Myocyte (in vitro differentiated cells): ENCODE measurements at places on chromosomes 16 and 17. TPM values are rescaled to one million over a fixed set of nuclear protein-coding genes. Genes with fewer than 3 reads are reported as not detected.

Gene MED13
- total RNA-seq = 43.0 and 59.2 TPM in 2 replicates

Gene RAB40B
- 26.6 and 45.5 TPM in 2 replicates for total RNA-seq

Gene HOXB13
- 1.3 and 1.5 TPM in 2 replicates for total RNA-seq

DNA sequence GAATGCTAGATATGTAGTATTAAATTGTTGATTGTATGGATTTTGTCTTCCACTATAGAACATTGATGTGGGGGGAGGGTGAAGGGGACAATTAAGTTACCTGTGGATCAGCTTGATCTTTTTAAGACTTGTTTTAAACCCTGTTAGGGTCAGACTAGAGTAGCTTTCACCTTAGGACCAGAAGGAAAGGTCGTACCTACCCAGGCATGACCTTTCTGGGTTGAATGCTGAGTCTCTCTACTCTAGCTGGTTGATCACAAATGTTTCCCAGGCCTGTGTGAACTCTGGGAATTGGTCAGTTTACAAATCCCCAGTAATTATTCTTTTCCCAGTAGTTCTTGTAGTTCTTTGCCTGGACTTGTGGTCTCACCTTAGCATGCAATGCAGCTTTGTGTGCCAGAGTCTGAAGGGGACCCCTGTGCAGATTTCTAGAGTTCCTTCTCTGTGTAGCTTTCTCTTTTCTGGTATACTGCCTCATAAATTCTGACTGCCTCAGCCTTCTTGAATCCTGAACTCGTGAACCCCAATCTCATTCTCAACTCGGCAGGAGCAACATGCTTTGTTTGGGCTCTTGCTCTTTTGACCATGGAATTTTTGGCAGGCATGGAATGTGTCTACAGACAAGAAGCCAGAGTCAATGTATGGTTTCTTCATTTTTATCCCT lies 54.1 kb downstream of the VMP1 start:
- DNase-seq = peak; percentile 50

DNA sequence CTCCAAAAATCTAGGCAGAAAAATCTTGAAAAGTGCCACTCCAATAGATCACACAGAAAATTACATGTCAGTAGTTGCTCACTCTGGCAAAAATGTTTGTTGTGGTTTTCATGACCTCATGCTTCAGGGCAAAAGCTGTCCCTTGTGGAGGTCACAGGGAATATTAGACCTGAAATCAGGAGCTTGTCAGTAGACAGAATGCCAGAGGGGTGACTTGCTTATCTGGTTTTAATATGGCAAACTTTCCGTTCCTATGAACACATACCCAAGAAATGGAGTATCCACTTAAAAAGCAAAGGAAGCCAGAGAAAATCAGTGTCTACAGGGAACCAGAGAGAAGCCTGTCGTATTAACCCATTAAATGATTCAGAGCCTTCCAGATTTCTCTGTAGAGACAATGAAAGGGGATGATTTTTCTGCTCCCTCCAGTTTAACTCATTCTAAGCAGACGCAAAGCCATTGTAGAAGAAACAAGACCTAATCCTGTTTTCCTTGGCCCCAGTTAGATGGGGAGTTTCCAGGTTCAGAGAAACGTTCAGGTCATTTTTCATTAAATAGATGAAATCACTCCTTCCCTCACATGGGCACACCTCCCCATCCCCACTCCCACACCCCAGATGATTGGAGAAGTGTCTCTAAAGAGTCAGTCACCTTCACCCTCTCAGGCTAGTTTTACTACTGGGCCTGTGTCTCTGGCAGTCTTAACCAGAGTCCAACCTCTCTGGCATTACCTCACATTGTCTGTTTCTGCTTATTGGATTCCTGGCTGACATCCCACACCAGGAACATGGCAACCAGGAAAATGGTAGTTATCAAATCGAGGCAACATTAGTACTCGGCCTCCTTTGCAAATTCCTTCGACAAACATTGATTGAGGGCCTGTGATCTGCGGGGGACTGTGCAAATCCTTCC lies 6.0 kb downstream of the SOX9 start:
- DNase-seq = peak; percentile 63

DNA sequence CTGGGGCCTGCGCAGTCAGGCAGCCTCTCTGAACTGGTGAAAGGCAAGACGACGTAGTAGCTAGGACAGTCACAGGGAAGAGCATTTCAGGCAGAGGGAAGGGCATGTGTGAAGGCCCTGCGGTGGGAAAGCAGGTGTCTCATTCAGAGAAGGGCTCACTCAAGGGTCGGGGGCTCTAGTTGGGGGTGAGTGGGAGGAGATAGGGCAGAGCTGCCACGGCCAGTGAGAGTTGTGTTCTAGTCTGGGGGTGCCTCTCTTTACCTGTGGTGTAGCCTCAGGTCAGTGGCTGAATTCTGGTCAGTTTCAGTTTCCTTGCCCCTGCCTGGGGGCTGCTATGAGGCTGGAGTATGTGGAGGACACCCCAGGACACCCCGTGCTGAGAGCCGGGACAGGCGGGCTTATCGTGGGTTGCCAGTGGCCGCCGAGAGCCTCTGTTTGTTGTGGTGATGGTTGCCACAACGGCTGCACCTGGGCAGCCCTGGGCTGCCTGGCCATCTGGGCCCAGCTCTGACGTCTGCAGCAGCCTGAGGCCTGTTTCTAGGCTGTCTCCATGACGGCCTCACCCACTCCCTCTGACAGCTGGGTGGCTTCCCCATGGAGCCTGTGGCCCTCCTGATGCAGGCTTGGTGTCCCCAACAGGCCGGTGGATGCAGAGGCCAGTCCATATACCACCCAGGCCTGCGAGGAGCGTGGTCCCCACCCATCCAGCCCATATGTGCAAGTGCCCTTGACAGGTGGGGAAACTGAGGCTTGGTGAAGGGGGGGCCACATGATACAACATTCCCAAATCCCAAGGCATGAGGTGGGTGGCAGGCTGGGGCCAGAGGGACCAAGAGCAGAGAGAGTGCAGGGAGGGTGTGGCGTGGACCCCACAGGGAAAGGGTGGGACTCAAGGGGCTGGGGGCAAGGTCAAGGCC lies 10.8 kb downstream of the MAP2K3 start:
- peak; percentile 83 for DNase-seq
